ENCODE measurements at places on chromosomes 4 and X.

GRCh38 chr4:20617678-20618396, 82.4 kb upstream of the PACRGL start:
- DNase-seq: no peak

GRCh38 chr4:87574996-87575395, 33.3 kb upstream of the DSPP start:
- DNase-seq: no peak

- no peak for DNase-seq
Measured at GRCh38 chrX:132071254-132071653, 48.2 kb downstream of the STK26 start.

DNA sequence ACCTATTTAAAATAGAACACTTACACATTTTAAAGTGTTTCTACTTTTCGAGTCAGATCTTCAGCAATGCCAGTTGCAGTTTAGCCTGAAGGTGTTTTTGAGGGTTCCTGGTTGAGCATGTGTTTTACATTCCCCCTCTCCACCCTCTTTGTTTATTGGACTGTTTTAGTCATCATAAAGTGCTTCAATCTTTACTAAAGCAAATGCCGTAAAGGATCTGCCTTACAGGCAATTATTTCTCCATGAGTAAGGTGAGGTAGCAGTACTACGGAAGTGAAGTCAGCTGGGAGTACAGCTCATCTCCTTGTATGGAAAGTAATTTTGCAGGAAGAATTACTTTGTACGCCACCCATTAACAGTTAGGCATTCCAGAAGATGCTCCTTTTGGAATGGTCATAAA, 36.9 kb downstream of the PDLIM5 start:
- no peak for DNase-seq

DNA sequence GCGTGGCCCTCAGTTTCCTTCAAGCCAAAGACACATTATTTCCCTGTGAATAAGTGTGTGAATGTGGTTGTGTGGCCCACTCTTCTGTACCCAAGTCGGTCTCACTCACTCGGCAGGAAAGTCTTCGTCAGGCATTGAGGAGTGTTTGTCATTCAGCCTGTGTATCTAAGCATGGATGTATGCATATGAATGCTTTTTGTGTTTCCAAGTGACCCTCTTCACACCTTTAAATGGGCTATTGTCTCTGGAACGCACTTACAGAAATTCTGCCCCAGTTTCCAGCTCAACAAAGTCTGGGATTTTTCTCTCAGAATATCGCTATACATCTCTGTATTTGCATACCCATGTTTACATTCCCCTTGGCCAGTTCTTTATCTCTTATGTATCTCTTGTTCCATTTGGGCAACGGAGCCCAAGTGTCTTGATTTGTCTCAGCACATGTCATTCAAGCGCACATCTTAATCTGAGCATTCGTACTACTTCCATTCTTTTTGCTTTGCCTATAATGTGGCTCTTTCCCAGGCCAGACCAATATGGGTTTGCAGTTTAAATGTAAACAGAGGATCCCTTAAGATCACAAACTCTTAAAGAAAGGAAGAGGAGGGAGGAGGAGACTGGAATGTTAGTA, 4.8 kb downstream of the BCOR start:
- peak; percentile 42 for DNase-seq

DNA sequence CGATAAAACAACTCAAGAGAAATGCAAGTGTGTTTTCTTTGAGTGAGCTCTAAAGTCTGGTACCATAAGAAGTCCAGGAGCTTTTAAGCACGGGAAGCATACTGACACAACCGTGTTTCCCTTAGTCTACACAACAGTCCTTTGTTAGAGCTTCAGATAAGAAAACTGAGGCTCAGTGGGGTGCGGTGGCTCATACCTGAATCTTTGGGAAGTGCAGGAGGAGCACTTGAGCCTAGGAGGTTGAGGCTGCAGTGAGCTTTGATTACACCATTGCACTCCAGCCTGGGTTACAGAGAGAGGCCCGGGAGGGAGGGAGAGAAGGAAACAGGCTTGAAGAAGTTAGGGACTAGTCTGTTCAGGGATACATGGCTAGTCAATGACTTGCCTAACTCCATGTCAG, 21.9 kb downstream of the LEF1 start:
- no peak for DNase-seq

GRCh38 chr4:6471307-6472007, 957 bp downstream of the PPP2R2C start:
- peak; percentile 53 for DNase-seq

DNA sequence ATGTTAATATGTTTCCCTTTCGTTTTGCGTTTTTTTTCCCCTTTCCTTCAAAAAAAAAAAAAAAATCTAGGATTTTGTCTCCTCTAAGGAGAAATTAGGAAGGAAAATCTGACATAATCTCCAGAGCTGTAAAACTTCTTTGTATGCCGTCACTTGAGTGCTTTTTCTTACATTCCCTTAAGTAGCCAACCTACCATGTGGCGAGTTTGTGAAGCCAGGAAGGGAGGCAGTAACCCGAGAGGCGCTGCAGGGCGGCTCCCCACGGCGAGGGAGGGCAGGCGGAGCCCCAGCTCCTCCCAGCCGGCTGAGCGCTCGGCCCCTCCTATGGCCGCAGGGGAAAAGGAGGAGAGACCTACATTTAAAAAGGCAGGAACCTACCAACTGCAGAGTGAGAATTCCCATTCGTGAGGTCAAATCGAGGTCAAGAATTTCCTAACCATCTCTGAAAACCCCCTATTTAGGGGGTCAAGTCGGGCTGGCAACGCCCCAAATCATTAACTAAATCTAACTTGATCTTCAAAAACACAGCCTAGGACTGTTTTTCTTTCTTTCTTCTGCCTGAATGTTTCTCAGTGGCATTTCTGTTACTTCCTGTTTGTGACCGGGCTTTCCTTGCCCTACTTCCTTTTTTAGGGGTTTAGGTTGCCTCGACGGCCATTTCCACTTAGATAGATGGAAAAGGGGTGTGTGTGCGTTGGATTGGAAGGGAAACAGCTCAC, 345.1 kb upstream of the KLF3 start:
- DNase-seq: peak; percentile 92

DNA sequence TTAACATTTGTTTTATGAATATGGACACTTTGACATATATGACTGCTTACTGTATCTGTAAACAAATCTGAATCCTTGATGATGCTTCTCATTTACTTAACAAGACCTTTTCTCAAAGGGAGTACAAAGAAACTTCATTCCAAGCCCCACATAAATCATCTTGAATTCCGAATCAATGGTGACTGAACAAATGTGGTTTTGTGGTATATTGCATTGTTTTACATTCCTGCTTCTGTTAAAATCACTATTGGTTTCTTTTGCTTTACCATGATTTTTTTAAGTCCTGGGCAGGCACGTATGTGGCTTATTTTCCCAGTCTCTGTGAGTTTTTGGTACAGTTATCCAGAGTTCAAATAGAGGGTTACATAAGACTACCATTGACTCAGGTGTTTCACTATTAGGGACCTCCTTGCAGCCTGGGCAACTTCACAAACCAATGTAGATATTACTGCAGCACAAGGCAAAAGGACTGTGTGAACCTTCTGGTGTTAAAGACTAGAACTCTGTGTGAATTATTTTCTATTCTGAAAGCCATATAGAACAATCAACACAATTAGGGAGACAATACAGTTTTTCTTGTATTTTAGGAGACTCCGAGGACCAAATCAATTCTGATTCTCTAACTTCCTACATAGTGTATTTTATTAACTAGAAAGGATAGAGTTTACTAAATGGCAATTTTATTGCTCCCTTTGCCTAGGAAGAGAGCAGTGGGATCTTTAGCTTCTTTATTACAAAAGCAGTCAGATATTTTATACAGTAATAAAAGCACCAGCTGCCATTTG, 196.4 kb downstream of the GALNTL6 start:
- DNase-seq: no peak

DNA sequence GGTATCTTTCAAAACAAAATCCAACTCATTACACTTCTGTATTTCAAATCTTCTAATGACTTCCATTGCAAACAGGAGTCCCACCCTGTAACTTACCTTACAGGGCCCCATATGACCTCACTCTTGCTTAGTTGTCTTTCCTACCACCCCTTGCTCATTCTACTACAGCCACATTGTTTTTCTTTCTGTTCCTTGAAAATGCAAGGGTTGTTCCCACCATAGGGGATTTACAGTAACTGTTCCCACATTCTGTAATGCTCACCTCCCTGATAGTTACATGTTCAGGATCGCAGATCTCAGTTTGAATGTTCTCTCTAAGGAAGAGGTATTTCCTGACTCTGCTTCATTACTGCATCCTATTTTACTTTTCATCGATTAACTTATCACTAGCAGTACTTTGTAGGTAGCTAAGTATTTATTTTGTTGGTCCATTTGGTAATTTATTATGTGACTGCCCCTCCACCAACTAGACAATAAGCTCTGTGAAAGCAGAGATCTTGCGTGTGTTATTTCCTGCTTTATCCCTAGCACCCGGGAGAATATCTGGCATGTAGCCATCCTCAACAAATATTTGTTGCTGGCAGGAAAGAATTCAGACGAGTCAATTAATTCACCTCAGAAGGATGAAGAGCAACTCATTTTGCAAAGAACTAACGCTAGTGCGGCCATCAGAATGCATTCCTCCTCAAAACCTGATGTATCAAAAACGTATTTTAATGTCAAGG, 21.4 kb downstream of the MAOB start:
- no peak for DNase-seq

DNA sequence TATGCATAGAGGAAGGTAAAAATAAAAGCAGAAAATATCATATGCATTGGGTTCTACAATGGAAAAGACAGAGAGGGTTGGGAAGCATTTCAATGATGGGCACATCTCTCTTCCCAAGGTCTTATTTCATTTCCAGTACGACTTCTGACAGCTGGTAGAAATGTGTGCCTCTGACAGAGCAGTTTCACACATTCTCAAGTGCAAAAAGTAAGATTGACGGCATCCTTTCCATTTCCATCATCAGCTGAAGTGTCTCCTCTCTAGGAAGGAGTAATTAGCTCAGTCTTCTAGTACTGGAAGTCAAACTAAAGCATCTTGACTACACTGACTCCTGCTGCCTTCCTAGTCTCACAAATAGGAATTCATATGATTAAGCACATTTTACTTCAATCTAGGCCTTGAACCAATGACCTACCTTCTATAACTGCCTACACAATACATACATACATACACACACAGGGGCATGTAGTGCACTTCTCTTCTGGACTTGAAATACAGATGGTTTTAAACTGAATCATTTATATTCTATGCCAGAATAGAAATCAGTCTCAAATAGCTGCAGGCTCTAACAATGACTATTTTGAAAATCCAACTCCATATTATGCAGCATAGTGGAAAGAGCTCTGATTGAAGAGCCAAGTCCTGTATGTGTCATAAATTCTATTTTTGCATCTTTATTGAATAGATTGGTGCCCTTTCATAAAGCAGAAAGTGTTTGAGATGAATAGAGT, 473.4 kb downstream of the INPP4B start:
- DNase-seq: no peak

DNA sequence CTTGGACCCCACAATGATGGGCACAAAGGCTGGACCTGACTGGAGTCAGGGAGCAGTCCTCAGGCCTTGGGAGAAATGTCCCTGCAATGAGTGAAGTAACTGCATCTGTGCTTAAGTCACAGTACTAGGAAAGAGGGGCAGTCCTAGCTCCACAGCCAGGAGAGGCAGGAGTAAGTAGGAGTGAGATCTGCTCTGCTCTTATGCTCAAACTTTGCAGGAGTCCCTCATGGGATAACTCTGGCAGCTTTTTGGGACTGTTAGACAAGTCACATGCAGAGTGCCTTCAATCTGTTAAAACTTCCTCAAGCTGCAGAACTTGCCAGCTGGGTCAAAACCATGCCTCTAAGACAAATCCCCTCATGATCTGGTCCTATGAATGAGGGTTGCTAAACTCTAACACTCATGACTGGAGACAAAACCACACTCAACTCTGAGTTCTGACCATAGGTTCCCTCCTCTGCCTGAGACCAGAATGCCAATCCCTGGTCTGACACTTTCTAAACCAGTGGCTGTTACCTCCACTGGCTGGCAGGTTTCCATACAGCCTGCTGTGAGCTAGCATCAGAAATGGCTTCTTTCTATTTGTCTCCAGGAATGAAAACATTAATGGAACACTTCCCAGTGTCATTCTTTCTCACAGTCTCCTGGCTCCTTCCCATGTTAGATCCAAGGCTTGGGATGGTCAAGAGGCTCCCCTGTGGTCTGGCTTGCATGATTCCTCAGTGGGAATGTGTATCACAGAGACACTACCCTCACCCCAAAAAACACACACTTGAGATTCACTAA, 819.3 kb downstream of the PCDH7 start:
- no peak for DNase-seq

DNA sequence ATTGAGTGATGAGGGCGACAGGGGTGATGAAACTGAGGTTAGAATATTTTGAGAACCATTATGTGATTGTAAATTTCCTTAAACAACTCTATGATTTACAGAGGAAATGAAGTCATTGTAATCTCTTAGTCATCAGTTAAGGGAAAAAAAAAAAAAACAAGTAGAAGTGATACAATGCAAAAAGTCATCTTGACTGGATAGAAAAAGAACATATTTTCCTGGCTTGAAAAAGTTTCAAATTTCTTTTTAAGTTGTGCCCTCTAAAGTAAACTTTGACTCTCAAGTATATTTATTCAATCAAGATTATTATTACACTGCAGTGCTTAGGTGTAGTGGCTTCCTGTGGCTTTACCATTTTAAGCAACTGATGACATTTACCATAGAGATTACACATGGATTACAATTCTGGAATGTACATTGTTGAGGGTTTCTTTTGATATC, 40.6 kb downstream of the GABRB1 start:
- DNase-seq: no peak

DNA sequence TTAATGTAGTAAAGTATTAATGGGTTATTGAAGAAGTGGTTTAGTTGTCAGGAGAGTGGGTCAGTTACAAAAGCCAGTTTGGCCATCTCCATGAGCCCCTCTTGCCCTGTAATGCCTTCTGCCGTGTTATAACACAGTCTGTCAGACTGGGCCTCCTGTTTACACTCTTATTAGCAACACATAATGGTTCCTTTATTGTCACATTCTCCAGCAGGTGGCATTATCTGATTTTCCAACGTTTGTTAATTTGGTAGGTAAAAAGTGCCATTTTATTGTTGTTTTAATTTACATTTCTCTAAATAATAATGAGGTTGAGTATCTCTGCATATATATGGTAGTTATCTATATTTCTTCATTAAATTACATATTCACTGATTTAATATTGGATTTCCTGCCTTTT, 560.8 kb downstream of the FGF13 start:
- no peak for DNase-seq

DNA sequence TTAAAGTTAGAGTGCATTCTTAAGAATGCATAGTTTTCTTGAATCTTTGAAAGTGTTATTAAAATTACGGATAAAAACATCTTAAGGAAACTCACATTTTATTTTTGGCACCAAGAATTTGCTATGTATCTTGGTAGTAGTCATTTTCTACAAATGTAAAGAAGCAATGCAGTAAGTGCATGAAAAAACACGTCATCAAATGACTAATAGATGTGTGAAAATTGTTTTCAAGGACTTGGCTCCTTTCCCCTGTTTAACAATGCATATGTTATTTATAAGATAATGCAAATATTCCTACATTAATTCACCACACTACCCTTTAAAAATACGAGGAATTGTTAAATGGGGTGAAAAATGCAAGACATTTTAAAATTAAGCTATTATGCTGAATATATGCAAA, 461.2 kb upstream of the PCDH7 start:
- DNase-seq: no peak

Measured in HAP-1 (cell line).